Lower leg skin (tissue), 4 donors: ENCODE measurements at places on chromosomes 2 and 18.

GRCh38 chr2:122481717-122482116 lies 726.3 kb downstream of the TSN start:
- no peak for DNase-seq

- peak; percentile 63 for DNase-seq
Measured at GRCh38 chr2:9972621-9973479, 21.4 kb downstream of the GRHL1 start.

- no peak for DNase-seq
Measured at GRCh38 chr2:236193026-236193425, 24.8 kb upstream of the GBX2 start.

- DNase-seq: no peak
Measured at GRCh38 chr2:12539776-12540562, 176.8 kb upstream of the TRIB2 start.
